Osteoblast (primary cell): ENCODE measurements at places on chromosomes 13 and 19. TPM values are rescaled to one million over a fixed set of nuclear protein-coding genes. Genes with fewer than 3 reads are reported as not detected.

Gene CEACAM20
- total RNA-seq, result not detected in 2 replicates

Gene IGFL1
- total RNA-seq, result not detected in 2 replicates

Gene NLRP7
- total RNA-seq, result not detected in 2 replicates

Gene FUT1
- under 0.01 TPM in 1 of 2 replicates, not detected in the other for total RNA-seq

Gene IFT88
- 20.3 and 20.9 TPM in 2 replicates for total RNA-seq

Gene MADCAM1
- 0.59 and 0.72 TPM in 2 replicates for total RNA-seq

Gene NLRP11
- not detected in 2 replicates for total RNA-seq

Gene CYP2F1
- total RNA-seq, result not detected in 2 replicates

Gene RUBCNL
- 6.5 and 7.4 TPM in 2 replicates for total RNA-seq

Gene KLF1
- total RNA-seq, result not detected in 2 replicates
